ENCODE measurements at places on chromosomes 6 and 20.
A peak's percentile ranks its signal among the peaks of the same experiment; 100 is the strongest.

GRCh38 chr20:2559279-2559626 lies 22.9 kb downstream of the TMC2 start:
- DNase-seq: no peak

GRCh38 chr6:5423251-5423650 lies 161.9 kb downstream of the FARS2 start:
- no peak for DNase-seq

DNA sequence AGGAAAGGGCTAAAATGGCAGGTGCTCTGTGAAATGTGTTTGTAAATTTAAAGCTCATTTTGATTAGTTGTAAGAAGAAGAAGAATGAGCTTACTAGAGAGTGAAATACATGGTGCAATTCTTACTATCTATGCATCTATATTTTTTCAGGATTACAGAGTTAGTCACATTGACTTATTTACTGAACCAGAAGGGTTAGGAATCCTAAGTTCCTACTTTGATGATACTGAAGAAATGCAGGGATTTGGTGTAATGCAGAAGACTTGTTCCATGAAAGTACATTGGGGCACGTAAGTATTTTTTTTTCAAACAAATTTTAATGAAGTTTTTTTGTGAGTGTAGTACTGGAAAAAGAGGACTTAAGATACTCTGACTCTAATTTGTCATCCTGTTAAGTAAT lies 99.3 kb downstream of the RTN4IP1 start:
- DNase-seq: no peak

DNA sequence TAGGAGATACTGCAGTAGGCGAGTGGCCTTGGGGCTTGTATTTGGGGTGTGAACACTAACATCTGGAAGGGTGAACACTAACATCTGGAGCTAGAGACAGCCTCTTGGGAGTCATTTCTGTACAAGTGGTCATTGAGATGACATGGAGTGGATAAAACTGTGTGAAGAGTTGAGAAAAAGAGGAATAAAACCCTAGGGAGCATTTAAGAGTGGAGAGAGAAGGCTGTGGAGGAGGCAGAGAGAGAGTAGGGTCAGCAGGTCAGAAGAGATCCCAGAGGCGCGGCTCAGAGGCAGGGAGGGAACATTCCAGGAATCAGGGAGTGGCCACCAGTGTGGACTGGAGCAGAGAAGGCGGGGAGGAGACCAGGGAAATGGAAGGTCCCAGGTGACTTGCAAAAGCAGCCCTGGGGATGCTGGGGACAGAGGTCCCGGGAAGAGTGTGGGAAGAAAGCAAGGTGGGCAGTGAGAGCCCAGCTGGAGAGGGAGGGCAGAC lies 202.0 kb upstream of the RNF24 start:
- DNase-seq: no peak

GRCh38 chr20:539191-539590 lies 4.4 kb downstream of the CSNK2A1 start:
- DNase-seq: peak; percentile 15
